RPMI8226 (cell line): ENCODE measurements at places on chromosomes 4 and X.

- no peak for DNase-seq
Observed at GRCh38 chrX:34426334-34426733, 230.8 kb downstream of the TMEM47 start.

DNA sequence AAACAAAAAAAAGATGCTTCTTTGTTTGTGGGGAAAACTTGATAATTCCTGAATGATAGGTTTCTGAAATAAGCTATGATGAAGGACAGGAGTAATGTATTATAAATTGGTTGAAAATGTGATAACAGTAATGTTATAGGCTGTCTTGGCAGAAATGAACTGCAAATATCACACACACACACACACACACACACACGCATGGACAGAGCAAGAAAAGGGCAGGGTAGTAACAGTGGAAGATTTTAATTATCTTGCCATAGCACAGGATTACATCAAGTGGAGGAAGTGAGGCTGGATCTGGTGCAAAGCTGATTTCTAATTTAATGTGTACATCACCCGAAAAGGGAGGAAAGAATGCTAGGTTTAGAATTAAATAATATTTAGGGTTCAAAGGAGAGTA lies 97.5 kb upstream of the CXXC4 start:
- DNase-seq, result no peak

GRCh38 chrX:23911126-23911835 lies 3.5 kb downstream of the CXorf58 start:
- DNase-seq, result no peak

- no peak for DNase-seq
Observed at GRCh38 chrX:48520976-48521352, 644 bp upstream of the EBP start.

- no peak for DNase-seq
Observed at GRCh38 chr4:27154706-27155105, 294.1 kb downstream of the STIM2 start.

DNA sequence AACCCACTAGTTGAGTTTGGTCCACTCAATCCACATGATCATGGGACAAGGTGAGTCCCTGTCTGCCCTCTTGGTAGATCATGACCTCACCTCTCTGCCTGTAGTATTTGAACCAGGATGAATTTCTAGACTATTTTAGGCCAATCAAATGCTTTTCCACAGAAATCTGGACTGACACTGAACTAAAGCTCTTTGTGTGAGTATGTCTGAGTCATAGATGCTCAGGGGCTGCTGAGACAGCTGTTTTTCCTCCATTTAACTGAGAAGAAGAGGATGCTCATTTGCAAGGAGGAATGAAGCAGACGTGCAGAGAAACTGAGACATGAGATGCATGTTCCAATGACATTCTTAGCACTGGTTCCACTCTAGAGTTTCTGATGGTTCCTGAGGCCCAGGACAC lies 77.3 kb upstream of the TMEM47 start:
- DNase-seq, result no peak

DNA sequence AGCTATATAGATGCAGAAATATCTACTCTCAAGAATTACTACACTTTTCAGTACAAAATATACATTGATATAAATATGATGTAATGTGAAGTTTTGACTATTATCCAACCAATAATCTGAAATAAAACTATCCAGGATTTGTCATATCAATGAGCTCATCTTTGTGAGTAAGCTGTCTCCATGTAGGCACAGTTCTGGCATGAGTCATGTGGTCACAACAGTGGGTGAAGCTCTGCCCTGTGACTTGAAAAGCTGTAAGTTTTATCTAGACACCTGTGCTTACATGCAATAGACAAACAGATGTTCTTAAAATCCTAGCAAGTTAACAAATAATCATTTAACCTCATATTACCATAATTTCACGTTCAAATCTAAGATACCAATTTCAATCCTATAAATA lies 192.7 kb downstream of the GABRG1 start:
- no peak for DNase-seq
